Fibroblast of the aortic adventitia (primary cell): ENCODE measurements at places on chromosomes 12 and 14.

GRCh38 chr14:56659964-56660551 is 80.5 kb downstream of the TMEM260 start:
- peak; percentile 43 for DNase-seq

- peak; percentile 49 for DNase-seq
Observed at GRCh38 chr14:69090187-69090789, 62.6 kb downstream of the DCAF5 start.

DNA sequence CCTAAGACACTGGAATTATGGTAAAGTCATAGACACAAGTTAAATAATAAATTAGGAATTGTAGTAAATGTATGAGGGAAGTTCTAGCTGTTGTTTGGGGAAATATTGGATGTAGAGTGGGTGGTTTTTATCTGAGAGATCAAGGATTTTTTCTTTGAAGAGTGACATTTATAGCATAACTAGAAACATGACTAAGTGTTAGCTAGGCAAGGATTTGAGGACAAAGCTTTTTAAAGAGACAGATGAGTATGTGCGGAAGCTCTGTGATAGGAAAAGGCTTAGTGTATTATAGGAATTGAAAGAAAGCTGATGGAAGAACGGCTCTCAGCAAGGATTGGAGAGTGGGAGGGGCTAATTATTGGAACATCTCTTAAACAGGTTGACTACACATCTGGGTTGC is 24.5 kb downstream of the PDZRN4 start:
- DNase-seq: no peak

DNA sequence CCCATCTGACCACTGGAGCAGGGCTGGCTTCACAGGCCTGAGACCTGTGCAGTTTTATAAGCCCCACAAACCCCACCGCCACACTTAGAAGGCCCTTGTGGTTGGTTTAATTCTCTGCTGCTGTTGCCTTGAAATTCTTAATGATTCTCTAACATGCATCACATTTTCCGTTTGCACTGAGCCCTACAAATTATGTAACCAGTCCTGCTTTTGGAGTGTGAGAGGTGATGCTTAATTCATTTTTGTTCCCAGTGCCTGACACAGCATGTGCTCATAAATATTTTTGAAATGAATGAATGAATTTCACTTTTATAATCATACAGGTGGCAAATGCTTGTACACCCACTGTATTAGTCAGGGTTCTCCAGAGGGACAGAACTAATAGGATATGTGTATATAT is 52.8 kb upstream of the PLXNC1 start:
- DNase-seq: no peak

DNA sequence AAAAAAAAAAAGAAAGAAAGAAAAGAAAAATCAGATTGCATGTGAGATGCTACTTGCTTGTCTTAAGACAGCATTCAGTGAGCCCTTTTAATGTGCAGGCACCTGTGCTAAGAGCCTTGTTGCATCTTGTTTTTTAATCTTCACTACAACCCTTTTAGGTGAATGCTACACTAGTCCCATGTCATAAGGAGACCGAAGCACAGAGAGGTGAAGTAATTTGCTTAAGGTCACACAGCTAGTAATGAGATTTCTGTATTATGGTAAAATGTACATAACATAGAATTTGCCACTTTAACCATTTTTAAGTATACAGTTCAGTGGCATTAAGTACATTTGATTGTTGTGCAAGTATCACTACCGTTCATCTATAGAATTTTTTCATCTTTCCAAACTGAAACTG is 32.1 kb upstream of the PWP1 start:
- no peak for DNase-seq

DNA sequence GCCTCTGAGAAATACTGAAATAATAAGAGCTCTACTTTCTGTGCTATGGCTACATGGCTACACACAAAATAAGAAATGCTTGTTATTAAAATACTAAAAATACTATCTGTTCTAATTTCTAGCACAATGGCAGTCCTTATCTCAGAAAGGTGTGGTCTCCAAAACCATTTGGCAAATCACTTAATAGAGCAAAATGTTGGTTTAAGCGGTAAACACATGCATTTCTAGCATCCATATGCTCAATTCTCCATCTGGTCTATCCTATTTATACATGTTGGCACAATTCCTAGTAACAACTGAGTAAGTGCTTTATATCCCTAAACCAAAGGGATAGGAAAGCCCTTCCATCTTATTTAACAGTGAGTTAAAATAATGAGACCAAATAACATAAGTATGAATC is 107.0 kb downstream of the PAPLN start:
- peak; percentile 12 for DNase-seq

DNA sequence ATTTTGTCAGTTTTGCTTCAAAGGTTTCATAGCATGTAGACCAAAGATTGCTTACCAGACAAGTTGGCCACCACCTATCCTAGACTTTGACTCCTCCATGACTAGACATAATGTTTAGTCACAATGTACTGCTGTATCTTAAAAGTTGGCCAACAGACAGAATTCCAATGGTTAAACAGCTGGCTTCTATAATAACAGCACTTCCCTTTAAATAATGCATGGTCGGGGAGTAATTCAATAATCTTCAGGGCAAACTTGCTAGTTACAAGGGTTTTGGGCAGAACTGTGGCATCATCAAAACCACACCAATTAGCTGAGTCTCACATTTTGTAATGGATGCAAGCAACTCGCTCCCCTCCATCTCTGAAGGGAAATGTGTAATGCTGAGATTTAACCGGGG is 56.9 kb downstream of the IGF1 start:
- DNase-seq: peak; percentile 52

DNA sequence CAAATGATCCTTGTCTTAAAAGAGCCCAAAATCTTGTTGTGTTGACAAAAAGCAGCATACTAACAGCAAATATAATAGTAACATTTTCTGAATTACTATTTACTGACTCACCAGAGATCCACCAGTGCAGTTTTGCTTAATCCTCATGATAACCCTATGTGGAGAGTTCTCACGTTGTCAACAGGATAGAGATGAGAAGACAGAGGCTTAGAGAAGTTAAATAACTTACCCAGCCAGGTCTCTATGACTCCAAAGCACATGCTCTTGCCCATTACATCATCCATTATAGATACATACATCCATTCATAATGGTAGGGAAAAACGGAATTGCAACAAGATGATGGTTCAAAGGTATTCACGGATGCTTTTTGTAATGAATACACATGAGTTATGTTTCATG is 111.9 kb downstream of the PAX9 start:
- DNase-seq: no peak

DNA sequence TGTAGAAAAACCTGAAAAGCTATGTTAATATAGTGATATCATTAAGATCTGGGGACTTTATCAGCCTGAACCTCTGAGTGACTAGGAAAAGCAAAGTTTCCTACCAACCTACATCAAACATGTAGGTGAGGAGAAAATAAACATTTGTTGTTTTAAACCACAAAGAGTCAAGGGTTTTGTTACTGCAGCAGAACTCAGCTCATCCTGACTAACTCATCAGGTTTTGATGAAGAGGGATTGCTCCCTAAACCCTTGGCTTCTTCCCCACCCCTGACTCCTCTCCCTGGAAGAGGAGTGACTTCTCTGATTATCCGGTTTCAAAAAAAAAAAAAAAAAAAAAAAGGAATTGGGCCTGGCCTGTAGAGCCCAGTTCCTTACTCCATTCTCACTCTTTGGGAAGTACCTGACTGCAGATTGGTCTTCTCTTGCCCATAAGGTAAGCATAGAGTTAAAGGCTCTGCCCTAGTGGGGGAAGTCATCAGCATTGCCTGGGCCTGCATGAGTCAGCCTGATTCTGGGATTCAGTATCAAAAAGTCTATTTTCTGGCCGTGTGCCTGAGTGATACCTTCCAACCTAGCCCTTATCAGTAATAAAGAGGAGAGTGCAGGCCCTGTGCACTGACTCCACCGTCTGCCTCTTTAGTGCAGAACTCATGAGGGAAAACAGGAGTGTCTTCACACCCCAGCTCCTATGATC is 16.9 kb downstream of the BDKRB1 start:
- peak; percentile 78 for DNase-seq

DNA sequence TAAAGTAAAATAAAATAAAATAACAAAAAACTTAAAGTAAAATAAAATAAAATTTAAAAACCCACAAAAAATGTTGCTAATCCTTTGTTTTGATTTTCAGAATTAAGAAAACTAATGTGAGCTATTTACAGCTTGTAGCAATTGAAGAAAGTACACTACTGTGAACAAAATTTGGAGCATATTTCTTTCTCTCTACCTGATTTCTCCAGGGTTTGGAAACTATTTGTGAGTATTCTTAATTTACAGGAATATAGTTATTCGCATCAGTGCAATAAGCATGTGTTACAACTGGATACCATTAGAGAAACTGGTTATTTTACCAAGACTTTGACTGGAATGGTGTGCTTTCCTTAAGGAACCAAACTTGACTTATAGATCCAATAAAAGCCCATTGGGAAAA is 86.1 kb upstream of the CNOT2 start:
- no peak for DNase-seq

DNA sequence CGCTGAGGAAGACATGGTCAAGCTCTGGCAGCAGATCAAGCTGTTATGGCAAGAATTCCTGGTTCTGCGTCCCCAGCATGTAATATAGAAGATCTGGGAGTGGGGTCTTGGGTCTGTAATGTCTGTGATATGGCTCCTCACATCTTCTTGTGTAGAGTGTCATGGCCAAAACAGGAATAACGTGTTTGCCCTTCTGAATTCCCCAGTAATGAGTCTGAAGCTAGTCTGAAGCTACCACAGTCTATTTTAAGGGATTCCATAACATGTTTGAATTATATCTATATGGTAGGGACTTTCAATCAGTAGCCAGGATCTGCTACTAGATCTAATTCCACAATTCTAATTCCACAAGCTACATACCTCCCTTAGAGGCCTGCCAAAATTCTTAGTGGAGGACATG is 31.4 kb upstream of the SOX5 start:
- DNase-seq: no peak

DNA sequence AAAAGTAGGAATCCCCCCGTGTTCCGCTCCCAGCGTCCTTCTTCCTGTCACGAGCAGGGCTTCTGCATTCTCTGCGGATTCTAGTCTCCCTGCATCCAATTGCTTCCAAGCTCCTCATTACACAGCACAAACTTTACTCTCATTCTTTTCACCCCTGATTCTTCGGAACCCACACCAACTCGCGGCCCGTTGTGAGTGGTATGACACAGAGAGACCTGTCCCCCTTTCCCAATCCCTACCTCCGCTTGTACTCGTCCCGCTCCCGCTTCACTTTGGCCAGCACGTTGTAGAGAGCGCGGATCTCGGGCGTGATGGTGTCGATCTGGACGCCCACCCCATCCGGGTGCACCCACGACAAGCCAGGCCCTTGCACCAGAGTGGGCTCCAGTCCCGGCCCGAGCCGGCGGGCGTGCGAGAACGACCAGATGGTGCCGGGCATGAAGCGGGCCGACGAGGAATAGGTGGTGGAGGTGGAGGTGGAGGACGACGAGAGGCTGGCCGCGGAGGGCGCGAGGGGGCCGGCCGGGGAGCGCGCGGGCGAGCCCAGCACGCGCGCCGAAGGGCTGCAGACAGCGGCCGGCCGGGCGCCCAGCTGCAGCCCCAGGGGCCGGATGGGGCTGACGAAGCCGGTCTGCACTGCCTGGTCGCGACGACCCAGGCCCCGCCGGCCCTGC is 687 bp downstream of the IFFO1 start:
- DNase-seq: no peak
